ENCODE measurements at places on chromosomes 4 and X.

DNA sequence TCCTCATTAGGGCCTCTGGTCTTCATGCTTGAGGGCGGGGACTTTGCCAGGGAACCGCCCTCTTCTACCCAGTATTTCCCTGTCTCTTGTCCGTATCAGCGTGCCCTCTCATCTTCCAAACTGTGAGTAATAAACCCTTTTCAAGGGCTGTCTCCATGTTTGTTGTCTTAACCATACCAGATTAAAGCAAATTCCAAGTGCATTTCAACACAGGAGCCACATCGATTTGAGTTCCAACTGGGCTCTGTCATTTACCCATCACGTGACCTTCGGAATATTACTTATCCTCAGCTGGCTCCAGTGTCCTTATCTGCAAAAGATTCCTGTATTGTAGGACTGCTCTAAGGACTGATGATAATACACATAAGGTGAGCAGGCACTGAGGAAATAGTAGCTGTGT, 6.4 kb upstream of the PHEX start:
- no peak overlapping the region for H3K27ac ChIP-seq
- no peak overlapping the region for H3K4me3 ChIP-seq
- H3K36me3 ChIP-seq = no peaks in the 10 kb centered on the region
- no peak for DNase-seq

DNA sequence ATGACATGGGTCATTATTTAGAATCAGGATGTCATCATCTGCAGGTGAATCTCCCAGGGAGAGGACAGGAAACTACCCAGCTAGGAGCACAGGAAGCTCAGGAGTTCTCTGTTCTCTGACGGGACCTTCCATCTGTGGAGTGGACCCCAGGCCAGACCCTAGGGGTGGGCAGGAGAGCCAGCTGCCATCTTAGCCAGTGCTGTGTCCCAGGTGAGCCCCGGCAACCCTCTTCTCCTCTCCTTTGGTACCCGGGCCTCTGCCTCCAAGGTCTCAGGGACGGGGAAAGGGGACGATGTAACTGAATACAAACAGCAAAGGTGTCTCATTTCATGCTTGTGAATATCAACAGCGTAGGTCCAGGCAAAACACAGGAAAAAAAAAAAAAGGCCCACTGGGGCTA, 48.5 kb downstream of the C4orf50 start:
- no peak overlapping the region for H3K4me3 ChIP-seq
- no peak for DNase-seq
- peaks cover 5% of the 10 kb centered on the region for H3K27me3 ChIP-seq
- no peaks in the 10 kb centered on the region for H3K4me1 ChIP-seq
- H3K36me3 ChIP-seq = no peaks in the 10 kb centered on the region
- no peak overlapping the region for H3K27ac ChIP-seq

DNA sequence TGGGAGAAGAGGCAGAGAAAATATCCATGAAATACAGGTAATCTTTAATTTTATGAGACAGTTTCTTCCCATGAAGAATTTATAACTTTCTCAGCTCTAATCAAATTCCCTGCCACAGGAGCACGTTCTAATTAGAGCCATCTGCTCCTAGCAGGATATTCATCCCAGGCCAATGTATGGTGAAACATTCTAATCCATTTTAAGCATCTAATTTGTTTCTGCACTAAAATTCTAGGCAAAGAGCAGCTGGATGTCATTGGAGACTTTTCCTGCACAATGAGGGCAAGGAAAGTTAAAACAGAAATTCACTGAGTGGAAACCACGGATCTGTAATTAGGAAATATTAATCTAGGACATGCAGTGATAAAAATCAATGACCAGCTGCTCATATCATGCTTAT, 107.7 kb upstream of the ZFP42 start:
- H3K27me3 ChIP-seq = no peaks in the 10 kb centered on the region
- no peak overlapping the region for H3K27ac ChIP-seq
- DNase-seq = no peak
- no peak overlapping the region for H3K4me3 ChIP-seq
- no peaks in the 10 kb centered on the region for H3K4me1 ChIP-seq

- H3K4me1 ChIP-seq = no peaks in the 10 kb centered on the region
- no peaks in the 10 kb centered on the region for H3K36me3 ChIP-seq
- DNase-seq = no peak
- H3K4me3 ChIP-seq = no peak overlapping the region
- no peaks in the 10 kb centered on the region for H3K27me3 ChIP-seq
These were observed 169.8 kb upstream of the JADE1 start for GRCh38 chr4:128639541-128640270.

- no peak overlapping the region for H3K27ac ChIP-seq
- no peaks in the 10 kb centered on the region for H3K27me3 ChIP-seq
- no peak overlapping the region for H3K4me3 ChIP-seq
- no peaks in the 10 kb centered on the region for H3K4me1 ChIP-seq
- H3K36me3 ChIP-seq = no peaks in the 10 kb centered on the region
These were observed 114.0 kb downstream of the SPANXN4 start for GRCh38 chrX:143139681-143140080.

- no peak overlapping the region for H3K4me3 ChIP-seq
- peaks cover 18% of the 10 kb centered on the region for H3K36me3 ChIP-seq
- H3K27me3 ChIP-seq = no peaks in the 10 kb centered on the region
- no peak for DNase-seq
These were observed 18.3 kb downstream of the DKC1 start for GRCh38 chrX:154780968-154781367.

- H3K36me3 ChIP-seq = no peaks in the 10 kb centered on the region
- H3K4me3 ChIP-seq = no peak overlapping the region
- H3K27ac ChIP-seq = no peak overlapping the region
- H3K4me1 ChIP-seq = no peaks in the 10 kb centered on the region
- DNase-seq = no peak
These were observed 48.7 kb upstream of the ARHGEF6 start for GRCh38 chrX:136829413-136829812.

DNA sequence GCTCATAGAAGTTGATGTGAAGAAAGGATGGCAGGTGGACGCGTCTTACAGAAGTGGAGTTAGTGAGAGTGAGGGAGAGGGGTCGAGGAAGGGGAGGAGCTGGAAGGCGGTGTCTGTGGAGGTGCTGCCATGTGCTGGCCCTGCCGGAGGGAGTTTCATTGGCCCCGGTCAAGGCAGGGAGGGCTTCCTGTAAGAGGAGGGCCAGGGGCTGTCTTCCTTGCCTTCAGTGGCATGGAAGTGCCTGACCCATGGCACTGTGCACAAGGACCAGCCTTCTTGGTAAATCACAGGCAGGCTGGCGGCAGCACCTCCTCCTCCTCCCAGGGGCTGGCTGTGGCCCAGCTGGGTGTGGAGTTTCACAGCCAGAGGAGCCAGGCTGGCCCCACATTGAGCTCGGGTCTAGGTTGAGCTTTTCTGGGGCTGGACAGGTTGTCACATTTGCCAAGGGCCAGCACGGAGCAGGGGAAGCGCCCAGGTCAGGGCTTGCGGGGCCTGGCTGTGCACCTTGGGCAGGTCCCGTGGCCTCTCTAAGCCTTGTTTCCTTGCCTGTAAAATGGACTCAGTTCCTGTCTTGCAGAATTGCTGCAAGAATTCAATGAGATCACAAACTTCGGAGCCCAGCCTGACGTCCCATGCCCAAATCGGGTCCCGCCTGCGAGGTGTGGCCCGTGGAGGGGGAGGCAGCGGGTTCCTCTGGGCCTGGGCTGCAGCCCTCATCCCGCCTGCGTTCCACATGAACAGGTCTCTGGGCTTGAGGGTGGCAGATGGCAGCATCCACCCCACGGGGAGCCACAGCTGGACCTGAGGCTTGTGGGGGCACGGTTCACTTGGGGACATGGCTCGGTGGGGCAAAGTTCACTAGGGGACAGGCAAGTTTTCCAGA, 7.0 kb downstream of the HTRA3 start:
- H3K4me3 ChIP-seq = no peak overlapping the region
- H3K36me3 ChIP-seq = no peaks in the 10 kb centered on the region
- H3K27me3 ChIP-seq = no peaks in the 10 kb centered on the region
- H3K27ac ChIP-seq = no peak overlapping the region

DNA sequence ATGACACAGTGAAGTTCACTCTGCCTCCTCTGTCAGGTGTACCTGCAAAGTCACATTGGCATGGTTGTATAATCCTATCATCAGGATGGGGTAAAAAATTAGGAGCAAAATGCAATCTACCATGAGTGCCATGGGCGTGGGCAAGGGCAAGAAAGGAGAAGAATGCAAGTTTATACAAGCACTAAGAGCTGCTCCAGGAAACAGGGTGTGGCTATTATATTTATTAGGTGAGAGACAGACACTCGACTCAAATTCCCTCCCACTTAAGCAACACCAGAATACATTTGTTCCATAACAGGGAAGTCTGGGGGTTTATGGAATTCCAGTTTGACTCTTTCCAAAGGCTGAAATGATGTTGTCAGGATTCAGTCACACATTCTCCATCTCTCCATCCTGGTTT, 378.8 kb downstream of the BCOR start:
- DNase-seq = no peak
- H3K4me1 ChIP-seq = no peaks in the 10 kb centered on the region
- H3K27me3 ChIP-seq = no peaks in the 10 kb centered on the region
- H3K27ac ChIP-seq = no peak overlapping the region
- H3K4me3 ChIP-seq = no peak overlapping the region
- H3K36me3 ChIP-seq = no peaks in the 10 kb centered on the region

DNA sequence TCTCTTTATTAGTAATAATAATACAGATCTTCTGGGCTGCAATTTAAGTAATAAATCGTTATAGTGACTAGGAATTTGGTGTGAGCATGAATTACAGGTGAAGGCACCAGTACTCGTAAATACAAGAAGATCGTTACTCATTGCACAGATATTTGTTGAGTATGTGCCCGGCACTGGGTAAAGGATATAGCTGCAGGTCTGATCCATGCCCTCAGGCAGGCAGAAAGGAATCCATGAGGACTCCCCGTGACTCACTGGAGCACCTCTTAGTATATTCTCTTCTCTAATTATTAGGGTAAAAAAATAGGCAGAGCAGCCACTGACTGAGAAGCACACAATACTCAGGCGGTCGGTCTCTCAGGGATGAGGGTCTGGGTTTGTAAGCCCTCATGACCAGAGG, 868.3 kb downstream of the RAB28 start:
- no peaks in the 10 kb centered on the region for H3K4me1 ChIP-seq
- H3K36me3 ChIP-seq = no peaks in the 10 kb centered on the region
- no peak overlapping the region for H3K4me3 ChIP-seq
- no peak overlapping the region for H3K27ac ChIP-seq
- DNase-seq = no peak

DNA sequence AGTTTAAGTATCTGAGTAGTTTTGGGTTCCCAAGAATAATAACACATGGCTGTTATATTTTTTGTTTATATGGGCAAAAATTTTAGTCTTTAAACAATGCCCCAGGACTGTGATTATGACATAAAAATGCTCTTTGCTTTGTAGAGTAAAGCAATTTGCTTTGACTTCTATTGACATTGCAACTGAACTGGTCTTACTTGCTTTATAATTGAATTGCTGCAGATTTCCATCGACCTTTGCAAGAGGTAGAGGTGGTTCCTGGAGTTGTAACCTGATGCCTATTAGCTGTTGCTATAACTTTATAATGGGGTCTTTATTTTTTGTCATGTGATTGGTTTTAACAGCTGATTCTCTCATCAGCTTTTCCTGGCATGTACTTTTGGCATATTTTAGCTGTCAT, 302.9 kb downstream of the ARHGAP10 start:
- no peak overlapping the region for H3K27ac ChIP-seq
- H3K27me3 ChIP-seq = no peaks in the 10 kb centered on the region
- no peaks in the 10 kb centered on the region for H3K4me1 ChIP-seq
- no peak for DNase-seq

DNA sequence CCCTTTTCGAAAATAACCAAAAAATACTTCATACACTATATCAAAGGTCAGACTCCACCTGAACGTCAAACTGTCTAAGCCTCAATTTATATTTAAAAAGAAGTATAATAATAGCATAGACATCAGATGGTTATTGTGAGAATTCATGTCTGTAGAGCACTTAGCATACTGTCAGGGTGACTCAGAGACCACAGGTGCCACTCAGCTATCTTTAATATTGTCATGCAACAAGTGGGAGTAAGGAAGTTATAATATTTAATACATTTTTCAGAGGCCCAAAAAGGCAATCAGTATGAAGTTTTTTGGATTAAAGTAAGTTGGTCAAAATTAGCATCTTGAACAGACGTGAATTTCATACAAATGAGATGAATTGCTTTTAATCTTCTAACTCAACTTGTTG, 93.3 kb downstream of the PHOX2B start:
- no peak overlapping the region for H3K27ac ChIP-seq
- H3K27me3 ChIP-seq = no peaks in the 10 kb centered on the region
- no peak for DNase-seq
- H3K36me3 ChIP-seq = no peaks in the 10 kb centered on the region

- no peak overlapping the region for H3K4me3 ChIP-seq
- H3K36me3 ChIP-seq = no peaks in the 10 kb centered on the region
- H3K27ac ChIP-seq = no peak overlapping the region
- H3K4me1 ChIP-seq = peaks cover 9% of the 10 kb centered on the region
- H3K27me3 ChIP-seq = no peaks in the 10 kb centered on the region
- no peak for DNase-seq
These were observed 146.8 kb upstream of the USP9X start for GRCh38 chrX:40938423-40938822.

GRCh38 chr4:177320721-177321120, 11.0 kb downstream of the NEIL3 start:
- H3K4me3 ChIP-seq = no peak overlapping the region
- DNase-seq = no peak
- no peaks in the 10 kb centered on the region for H3K27me3 ChIP-seq

- no peak overlapping the region for H3K27ac ChIP-seq
- H3K4me1 ChIP-seq = no peaks in the 10 kb centered on the region
- no peaks in the 10 kb centered on the region for H3K27me3 ChIP-seq
- H3K4me3 ChIP-seq = no peak overlapping the region
- DNase-seq = no peak
These were observed 649.6 kb upstream of the NDST4 start for GRCh38 chr4:115763051-115763450.

DNA sequence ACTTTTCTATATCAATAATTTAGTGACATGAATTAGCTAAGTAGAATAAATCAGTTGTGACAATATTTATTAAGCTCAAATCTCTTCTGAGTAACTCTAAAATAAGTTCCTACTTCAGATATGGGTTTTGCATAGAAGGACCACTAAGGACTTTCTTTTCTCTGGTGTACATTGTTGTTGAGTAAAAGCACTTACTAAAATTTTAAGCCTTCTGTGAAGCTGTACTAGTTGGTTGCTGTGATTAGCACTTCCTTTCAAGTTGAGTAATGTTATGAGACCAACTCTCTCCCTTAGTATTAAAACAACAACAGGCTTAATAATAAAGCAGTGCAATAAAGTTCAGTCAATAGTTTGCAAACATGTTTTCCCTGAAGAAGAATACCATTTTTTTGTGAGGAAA, 667.4 kb upstream of the NDST4 start:
- DNase-seq = no peak
- no peaks in the 10 kb centered on the region for H3K27me3 ChIP-seq
- no peaks in the 10 kb centered on the region for H3K36me3 ChIP-seq
- H3K4me1 ChIP-seq = no peaks in the 10 kb centered on the region
